ENCODE measurements at places on chromosomes 3 and 15.

DNA sequence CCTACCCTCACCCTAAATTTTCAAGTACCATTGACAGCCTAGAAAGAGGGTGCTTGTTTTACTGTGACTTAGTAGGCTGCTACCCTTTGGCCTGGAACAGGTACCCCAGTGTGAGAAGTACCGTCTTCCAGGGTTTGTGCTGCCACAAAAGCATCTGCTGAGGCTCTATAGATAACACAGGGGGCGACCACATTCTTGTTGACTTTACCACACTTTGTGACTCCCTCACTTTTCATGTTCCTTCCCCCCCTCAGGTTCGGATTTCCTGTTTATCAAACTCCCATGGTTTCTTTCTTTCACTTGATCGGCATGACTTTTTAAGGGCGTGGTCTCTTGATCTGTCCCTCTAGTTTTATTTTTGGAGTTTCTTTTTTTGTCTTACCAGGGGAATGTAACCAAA is 23.5 kb downstream of the EXOG start:
- DNase-seq = no peak

DNA sequence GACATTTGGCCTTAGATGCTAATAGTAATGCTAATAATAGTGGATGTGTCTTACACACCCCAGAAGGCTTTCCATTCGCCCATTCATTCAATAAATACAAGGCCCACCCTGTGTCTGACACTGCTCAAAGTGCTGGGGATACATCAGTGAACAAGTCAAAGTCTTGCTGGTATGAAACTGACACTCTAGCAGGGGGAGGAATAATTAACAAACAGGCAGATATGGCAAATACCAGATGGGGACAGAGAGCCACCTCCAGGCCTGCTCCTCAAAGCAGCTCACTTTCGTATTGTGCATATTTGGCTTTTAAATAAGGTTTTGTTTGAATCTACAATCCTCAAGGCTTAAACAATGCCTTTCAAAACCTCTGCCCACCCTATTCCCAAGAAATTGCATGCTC is 28.3 kb upstream of the LYZL4 start:
- no peak for DNase-seq

- no peak for DNase-seq
These were observed 52.2 kb downstream of the SATB1 start for GRCh38 chr3:18372786-18373405.

- no peak for DNase-seq
These were observed 92.8 kb downstream of the CCNL1 start for GRCh38 chr3:157067114-157067513.

DNA sequence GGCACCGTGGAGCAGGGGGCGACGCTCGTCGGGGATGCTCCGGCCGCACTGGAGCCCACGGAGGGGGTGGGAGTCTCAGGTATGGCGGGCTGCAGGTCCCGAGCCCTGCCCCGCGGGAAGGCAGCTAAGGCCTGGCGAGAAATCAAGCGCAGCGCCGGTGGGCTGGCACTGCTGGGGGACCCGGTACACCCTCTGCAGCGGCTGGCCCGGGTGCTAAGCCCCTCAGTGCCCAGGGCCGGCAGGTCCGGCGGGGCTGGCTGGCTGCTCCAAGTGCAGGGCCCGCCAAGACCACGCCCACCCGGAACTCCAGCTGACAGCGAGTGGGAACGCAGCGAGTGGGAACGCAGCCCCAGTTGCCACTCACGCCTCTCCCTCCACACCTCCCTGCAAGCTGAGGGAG is 676.4 kb downstream of the SI start:
- no peak for DNase-seq

- DNase-seq = no peak
These were observed 11.2 kb upstream of the SEMA4B start for GRCh38 chr15:90189781-90190467.

GRCh38 chr3:4720316-4721075 is 227.3 kb downstream of the ITPR1 start:
- DNase-seq = peak; percentile 61

DNA sequence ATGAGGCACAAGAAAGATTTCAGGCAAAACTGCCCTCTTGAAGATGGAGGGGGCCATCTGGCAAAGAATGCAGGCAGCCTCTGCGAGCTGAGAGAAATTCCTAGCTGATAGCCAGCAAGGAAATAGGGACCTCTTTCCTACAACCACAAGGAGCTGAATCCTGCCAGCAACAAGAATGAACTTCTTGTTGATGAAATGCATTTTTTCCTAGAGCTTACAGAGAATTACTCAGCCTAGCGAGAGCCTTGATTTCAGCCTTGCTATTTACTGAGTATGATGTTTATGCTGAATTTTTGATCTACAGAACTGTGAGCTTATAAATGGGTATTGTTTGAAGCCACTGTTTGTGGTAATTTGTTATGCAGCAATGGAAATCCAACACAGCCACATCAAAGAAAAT is 148.5 kb upstream of the NAALADL2 start:
- DNase-seq = no peak

DNA sequence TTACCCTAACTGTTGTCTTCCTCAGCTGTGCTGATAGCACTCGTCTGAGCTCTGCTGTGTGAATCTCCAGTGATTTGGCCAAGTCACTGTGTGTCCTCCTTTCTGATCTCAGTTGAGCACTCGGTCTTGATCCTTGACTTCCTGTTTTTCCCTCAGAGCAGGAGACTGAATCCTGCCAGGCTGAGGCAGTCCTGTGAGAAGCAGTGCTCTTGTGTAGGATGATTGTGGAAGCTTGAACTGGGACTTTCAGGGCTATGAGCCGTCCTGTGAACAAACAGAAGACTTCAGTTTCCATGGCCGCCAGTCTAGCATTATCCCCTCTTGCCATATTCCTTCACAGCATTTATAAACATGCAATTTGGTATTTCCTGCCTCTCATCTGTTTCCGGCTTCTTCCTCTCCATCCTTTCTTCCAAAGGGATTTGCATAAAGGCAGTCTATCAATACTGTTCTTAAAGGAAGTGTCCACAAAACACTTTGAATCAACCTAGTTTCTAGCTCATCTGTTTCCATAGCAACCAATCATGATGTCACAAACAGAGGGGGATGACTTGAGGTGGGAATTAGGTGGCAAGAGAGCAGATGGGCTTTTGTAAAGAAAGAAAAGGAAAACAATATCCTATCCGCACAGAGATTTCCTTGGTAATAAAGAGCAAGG is 237.2 kb downstream of the AGBL1 start:
- DNase-seq = no peak

- no peak for DNase-seq
These were observed 59.1 kb downstream of the GOLIM4 start for GRCh38 chr3:168036619-168037018.

DNA sequence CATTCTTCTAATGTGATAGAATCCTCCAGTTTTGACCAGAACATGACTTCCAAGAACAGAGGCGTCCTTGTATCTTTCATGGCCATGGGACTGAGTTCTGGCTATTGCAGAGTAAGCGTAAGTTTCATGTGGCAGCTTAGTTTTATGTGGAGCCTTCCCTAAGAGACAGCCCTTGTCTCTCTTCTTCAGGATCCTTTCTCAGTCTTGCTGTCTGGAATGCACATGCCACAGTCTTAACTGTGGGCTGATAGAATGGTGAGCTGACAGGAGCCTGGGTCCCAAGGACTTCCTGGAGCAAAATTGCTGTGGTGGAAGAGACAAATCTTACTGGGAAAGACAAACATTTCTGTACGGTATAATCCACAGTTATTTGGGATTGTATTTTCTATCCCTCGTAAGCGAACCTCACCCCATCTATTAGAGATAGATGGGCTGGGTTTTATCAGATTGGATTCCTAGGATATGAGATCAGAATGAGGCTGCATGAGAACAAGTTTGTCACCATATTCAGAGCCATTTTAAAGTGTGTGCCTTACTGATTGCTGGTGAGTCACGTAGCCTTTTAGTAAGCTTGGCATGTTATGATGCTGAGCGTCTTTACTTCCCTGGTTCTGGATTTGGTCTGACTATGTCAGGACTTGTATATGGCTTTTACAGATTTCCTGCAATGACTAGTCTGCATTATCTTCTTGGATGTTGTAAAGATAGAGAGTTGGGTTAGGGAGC is 32.8 kb downstream of the CDIN1 start:
- no peak for DNase-seq

GRCh38 chr15:75928680-75929608 is 25.3 kb downstream of the FBXO22 start:
- DNase-seq = no peak

GRCh38 chr3:31810991-31811433 is 170.1 kb downstream of the OSBPL10 start:
- DNase-seq = no peak

GRCh38 chr15:79977431-79978054 is 6.5 kb upstream of the BCL2A1 start:
- no peak for DNase-seq

DNA sequence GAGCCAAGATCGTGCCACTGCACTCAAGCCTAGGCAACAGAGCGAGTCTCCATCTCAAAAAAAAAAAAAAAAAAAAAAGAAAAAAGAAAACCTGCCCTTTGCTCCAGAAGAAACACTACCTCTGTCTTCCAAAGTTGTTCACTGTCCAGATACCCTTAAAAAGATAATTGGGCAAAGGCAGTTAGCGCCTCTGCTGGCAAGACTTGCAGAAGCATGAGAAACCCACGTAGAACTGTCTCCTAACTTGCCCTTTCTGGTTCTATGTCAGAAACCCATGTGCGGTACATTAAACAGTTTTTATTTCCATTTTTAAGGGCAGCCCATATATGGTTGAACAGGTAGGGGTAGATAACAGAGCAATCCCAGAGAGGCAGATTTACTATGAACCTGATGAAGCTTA is 1026.4 kb downstream of the ROBO2 start:
- no peak for DNase-seq

DNA sequence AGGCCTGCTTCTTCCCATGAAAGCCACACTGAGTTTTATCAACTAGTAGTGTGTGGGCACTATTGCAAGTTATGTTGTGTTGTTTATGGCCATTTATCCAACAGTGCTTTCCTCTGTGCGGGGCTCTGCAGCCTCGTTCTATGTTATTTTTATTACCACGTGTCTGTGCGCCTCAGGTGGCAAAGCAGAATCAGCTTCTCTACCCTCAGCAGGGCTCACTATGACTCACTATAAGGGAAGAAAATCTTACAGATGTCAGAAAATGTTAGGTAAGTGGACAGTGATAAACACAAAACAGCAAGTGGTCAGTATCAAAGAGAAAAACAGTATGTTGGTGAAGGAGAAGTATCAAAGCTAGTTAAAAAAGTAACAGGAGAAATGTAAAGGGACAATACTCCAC is 61.4 kb downstream of the MOBP start:
- no peak for DNase-seq

DNA sequence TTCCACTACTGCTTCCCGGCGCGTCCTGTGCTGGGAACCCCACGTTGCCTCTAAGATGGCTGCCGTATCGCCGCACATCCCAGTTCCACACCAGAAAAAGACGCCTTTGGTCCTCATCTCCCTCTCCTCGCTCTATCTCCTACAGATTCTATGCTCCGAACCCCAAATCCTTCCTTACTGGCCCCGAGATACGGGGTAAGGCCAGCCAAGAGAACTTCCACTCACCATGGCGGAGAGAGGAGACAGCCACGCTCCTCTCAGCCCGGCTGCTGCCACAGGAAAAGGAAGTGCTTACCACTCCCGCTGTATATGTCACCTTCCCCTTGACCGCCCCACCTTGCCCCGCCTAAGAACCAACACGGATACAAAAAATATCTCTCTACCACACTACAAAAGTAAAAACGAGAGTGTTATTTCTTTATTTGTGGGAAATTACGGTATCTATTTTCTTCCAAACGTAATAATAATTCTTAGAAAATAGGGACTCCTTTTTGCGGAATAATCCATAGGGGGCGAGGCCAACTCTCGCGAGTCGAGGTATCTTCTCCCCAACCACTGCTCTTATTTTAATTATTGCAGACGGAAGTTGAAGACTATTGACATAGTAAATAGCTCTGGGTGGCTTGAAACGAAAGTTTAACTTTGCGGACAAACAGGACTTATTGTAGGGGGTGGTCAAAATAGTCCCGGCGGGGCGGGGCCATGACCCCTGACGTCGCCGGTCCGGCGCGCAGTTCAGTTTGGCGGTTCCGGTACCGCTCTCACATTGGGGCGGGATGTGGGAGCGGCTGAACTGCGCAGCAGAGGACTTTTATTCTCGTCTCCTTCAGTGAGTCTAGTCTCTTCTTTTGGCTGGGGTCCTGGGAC is at the start of the genes RPL4 and ZWILCH:
RPL4 (minus strand) TSS at position 293 of the 867 bp plus-strand sequence; CDS start at position 228, 65 bp downstream.
ZWILCH (plus strand) TSS at position 764 of the 867 bp plus-strand sequence; CDS start at position 777, 13 bp downstream.
- peak; percentile 52 for DNase-seq

GRCh38 chr15:68868296-68868695 is 47.6 kb upstream of the ANP32A start:
- DNase-seq = no peak

DNA sequence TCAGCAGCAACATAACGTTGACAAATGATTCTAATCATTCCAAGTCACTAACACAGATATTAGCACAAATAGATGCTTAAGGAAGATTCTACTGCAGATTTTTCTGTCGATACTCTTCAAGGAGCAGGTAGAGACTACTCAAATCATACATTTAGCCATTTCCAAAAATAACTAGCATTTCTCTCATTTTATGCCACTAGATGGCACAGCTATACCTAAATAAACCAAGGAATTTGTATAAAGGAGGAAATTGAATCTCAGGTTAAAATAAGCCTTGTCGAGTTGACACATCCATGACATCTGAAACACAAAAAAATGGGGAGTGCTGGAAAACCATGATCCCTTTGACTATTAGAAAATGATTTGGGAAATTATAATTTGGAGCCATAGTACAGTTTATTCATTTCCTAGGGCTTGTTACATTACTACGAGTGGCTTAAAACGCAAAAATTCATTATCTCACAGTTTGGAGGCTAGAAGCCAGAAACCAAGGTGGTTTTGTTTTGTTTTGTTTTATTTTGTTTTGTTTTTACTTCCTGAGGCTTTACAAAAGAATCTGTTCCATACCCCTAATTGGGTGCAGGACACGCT is 59.5 kb upstream of the STRIT1 start:
- no peak for DNase-seq

DNA sequence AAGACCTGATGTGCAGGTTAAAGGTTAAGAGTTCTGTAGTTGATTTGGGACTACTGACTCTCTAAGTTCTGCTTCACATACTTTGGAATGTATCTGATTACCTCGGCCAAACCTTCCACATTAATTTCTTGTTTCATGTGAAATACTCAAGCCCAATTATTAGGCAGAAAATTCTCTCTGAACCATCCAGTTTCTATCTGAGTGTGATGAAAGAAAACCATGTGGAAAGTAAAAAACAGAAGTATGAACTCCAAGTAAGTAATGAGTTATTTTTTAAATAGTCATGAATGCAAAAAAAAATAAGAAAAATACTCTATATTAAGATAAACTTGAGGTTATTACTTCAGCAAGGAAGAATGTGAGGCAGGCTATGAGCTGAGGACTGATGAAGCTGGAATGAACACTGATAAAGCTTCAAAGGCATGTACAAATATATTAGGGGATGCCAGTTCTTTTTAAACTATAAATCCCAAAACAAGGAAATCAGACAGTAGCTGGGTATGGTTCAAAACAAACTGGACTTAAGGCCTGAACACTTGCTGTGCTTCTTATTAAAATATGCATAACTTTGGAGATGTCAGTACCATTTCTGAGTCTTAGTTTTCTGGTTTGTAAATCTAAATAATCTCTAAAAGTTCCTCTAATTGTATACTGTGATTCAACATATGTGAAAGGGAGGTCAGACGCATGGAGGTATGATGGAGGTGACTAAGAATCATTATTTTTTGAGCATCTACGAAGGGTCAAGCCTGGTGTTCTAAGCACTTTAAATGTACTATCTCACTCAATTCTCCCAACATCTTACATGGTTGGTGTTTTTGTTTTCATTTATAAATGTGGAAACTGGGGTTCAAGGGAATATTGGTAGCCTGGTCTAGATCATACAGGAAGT is 59.6 kb downstream of the COL6A6 start:
- DNase-seq = no peak

GRCh38 chr3:78906245-78906644 is 861.6 kb downstream of the ROBO1 start:
- no peak for DNase-seq

GRCh38 chr3:10432931-10433330 is 72.5 kb downstream of the ATP2B2 start:
- DNase-seq = no peak
